Hippocampal formation (tissue), 2 donors: ENCODE measurements at places on chromosomes 12 and 14.

- no peak for DNase-seq
These were observed 345.6 kb downstream of the PAWR start for GRCh38 chr12:79344855-79345847.

- DNase-seq, result no peak
These were observed 60.4 kb upstream of the MANSC4 start for GRCh38 chr12:27840229-27840999.

DNA sequence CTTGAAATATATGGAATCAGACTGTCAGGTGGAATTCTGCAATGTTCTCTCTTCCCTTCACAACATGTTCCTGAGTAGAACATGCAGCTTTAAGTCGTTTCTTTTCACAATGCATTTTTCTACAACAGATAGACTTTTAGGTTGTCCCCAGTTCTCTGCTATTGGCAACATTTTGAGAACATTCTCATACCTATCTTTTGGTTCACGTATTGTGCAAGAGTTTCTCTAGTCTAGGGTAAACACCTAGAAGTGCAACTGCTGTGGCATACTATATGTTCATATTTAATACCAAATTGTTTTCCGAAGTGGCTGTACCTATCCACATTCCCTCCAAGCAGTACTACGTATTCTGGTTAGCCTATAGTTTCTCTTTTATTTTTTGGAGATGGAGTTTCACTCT lies 32.1 kb downstream of the PPTC7 start:
- DNase-seq, result no peak

- no peak for DNase-seq
These were observed 85.9 kb downstream of the STXBP6 start for GRCh38 chr14:24964048-24964447.

DNA sequence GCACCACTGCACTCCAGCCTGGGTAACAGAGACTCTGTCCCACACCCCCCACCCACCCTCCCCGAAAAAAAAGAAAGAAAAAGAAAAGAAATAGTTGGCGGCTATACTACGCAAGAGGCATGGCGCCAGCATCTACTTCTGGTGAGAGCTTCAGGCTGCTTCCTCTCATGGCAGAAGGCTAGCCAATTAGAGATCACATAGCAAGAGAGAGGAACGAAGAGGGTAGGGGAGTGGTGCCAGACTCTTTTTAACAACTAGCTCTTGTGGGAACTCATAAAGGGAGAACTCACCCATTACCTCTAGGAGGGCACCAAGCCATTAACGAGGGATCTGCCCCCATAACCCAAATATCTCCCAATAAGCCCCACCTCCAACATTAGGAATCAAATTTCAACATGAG lies 6.2 kb downstream of the DENND5B start:
- DNase-seq, result no peak

DNA sequence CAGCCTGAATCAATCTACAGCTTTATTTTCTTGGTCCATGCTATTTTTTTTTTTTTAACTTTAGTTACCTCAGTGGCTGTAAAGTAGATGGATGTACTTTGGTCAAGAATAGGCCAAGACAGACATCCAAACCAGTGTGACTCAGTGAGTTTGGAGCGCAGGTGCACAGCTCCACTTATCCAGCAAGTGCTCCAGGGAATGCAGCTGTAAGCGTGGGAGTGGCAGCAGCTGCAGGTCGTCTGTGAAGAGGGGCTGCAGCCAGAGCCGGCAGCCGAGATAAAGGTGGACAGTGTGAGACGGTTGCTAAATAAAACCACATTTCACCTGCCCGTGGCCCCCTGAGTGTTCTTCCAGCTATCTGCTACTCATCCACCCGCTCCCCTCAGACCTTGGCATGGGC lies 1018.7 kb downstream of the AACS start:
- no peak for DNase-seq

DNA sequence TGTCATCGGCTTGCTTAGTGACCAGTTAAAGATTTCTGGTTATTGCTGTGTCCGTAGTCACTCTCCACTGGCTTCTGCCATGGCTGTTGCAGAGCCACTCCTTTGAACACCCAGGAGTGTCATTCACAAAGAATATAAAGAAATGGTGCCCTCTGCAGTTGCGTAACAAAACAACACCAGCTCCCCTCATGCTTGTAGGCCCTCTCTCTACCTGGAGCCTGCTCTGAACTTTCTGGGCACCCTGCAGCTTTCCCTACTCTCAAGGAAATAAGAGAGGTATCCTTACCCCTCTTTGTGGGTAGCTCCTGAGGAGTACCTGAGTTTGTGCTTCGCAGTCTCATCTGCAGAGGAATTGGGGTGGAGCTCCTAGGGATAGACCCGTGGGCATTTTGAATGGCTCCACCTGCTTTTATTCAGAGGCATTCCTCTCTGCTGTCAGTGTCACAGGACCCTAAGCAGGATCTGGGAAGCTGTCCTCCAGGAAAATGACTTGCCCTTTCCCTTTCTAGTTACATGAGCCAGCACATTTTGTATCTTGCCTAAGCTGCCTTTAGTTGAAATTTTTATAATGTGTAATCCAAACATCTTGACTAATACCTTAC lies 97.2 kb upstream of the TMEM260 start:
- DNase-seq, result no peak

DNA sequence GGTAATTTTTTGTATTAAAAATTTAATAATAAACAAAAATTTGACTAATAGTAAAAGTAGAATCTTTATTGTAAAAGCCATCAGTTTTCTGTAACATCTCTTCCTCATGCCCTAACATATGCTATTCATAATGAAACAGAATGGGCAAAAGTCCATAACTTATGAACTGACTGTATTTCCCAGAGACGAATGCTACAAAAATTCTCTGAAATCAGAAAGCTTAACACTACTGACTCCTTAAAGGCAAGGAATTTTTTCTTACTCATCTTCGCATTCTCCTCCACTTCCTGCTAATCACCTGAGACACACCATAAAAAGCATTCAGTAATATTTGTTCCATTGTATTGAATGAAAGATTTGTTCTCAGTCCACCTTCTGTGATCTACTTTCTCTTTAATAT lies 17.6 kb downstream of the MON2 start:
- no peak for DNase-seq

- no peak for DNase-seq
These were observed 70.2 kb upstream of the TCL1A start for GRCh38 chr14:95784137-95784536.

- DNase-seq, result no peak
These were observed 3.1 kb upstream of the HOTAIR start for GRCh38 chr12:53977596-53978445.

GRCh38 chr14:91413547-91414474 lies 3.8 kb downstream of the CCDC88C start:
- no peak for DNase-seq

GRCh38 chr12:12693111-12693671 lies 2.8 kb downstream of the GPR19 start:
- no peak for DNase-seq

DNA sequence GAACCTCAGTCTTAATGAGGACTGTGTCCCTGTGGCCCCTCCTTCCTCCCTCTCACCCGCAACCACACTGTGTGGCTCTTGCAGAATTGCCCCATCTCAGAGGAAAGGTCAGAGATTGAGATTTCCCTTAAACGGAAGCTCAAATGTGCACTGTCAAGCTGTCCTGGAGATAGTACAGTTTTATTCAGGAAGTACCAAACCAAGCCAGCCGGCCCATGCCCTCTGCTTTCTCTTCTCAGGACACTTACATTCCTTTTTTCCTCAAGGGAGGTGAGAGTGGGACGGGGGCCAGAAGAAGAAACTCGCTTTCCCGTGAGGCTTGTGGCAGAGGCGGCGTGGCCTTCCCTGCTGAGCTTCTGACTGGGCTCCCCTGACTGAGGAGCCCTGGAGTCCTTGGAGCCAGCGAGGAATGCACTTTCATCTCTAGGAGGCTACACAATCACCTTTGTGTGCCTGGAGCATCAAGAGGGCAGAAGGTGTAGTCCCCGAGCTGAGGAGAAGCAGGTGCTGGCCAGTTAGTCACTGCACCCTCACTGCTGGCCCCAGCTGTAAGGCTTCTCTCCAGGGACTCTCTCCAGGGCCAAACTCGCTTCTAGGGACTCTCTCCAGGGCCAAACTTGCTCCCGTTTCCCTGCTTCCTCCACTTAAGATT lies 24.1 kb upstream of the ATP2A2 start:
- DNase-seq, result no peak

- DNase-seq, result no peak
These were observed 98.7 kb downstream of the PHETA1 start for GRCh38 chr12:111270239-111270638.

DNA sequence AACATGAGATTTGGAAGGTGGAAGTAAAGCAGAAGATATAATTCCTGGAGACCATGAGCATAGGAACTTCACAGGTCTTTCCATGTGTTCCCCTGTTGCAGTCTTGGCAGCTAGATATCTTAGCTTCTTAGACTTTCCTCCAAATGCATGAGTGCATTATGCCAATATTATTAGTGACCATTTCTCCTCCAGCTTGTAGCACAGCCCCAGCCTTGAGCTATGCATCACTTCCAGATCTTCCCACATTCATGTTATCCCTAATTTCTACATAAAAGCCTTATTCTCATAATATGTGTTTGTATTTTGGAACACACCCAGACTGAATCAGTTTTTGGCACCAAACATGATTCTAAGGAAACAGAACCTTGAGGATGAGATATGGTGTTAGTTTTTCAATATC lies 11.0 kb downstream of the CLEC2B start:
- no peak for DNase-seq

DNA sequence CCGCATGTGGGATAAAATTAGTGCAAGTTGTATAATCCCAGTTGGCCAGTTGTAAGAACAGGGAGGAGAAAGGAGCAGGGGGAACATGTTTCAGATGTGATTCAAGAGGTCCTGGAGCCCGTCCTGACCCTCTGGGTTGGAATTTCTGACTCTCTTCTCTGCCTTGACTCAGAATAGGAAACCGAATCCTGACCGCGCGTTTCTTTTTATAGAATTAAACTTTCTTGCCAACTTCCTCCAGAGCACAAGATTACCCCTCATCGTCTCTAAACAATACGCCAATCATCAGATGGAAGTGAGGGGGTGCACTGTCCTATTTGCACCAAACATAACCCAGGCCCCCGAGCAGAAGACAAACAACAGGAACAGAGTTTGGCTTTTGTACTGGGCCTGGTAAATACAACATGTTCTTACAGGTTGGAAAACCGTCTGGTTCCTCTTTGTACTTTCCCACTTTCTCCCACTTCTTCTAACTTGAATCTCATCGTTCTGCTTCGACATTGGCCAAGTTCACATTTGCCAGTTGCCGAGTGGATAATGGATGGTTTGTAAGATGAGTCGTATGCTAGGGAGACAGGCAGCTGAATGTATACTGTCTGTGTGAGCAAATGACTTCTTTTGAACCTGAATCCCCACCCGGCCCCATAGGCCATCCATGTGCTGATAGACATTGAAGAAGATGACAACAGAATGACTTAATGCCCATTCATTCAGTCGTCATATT lies 42.6 kb upstream of the MED13L start:
- no peak for DNase-seq

DNA sequence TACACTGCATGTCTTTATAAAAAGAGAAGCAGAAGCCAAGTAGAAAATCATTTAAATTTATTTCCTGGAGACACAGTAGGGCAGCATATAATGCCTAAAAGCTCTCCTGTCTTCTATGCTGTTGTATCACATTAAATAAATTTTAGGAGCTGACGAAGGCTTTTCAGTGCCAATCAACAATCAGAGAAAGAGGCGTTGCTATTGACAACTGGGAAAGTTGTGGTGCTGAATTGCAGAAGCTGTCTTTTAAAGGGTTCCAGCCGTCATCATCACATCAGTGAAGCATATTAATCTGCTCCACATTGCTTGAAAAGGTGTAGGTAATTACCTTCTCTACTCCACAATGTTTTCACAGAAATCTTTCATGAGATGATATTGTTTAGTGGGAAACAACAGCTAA lies 103.9 kb downstream of the FSCB start:
- no peak for DNase-seq

DNA sequence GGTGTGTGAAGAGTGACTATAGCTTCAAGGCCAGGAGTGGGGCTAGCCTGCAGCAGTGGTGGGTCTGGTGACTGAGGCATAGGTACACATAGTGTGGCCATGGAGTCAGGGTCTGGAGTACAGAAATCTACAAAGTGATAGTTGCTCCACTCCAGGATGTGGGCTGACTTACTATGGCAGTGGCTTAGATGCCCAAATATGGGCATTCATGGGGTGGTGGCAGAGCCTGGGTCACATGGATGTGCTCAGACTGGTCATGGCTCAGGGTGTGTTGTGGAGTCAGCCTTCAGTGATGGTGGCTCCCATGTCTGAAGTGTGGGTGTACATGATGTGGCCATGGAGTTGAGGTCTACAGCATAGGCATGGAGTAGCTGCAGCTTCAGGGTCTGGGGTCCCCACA lies 27.3 kb downstream of the CLEC6A start:
- DNase-seq, result no peak

- no peak for DNase-seq
These were observed 34.1 kb downstream of the SLC16A7 start for GRCh38 chr12:59629890-59630289.

DNA sequence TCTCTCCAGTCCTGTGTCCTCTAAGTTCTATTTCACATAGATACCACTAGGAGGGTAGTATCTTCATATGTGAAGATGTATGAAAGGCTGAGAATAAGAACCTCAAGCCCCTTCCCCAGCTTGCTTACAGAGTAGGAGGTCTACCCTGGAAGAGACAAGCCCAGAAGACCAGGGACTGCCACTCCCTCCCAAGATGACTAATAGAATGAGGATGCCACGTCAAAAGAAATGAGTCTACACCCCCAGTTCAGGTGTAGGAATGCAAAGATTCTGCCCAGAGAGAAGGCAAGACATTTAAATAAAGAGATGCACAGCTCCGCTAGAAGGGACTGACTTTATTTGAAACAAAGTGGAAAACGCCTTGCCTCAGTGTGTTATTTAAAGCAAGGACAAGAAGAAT lies 1006.0 kb upstream of the USP15 start:
- no peak for DNase-seq

DNA sequence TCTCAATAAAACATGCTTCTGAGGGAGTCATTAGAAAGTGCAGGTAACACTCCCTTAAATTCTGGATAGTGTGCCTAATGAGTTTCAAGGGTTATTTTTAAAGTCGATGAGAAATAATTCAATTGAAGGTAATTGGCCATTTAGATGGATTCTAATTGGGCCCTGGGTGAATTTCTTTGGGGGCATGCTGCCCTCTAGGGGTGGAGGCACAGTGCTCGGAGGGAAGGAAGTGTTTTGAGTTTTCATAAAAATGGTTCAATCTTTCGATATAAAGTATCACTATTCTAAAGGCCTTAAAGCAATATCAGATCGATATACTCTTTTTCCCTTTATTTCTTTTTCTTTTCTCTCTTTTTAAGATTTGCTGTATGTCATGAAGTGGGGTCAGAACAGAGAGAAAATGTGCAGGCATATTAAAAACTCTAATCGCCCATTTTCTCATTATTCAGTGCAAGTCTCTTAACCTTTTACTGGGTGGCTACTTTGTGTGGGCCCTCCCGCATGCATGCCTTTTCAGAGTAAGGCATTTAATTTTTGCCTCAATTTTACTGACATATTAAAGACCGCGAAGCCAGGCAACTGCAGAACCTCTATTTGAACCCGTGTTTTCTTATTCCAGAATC lies 25.5 kb downstream of the NKX2-8 start:
- peak; percentile 6 for DNase-seq

- DNase-seq, result no peak
These were observed 68.7 kb downstream of the STON2 start for GRCh38 chr14:81331229-81332021.

GRCh38 chr12:1918081-1918883 lies at the start of gene CACNA2D4:
Gene CACNA2D4, minus strand, starts transcription at chr12:1918652. Its CDS starts 179 bp downstream, at chr12:1918473.
- no peak for DNase-seq

- DNase-seq, result peak; percentile 43
These were observed 1.2 kb downstream of the YBX3 start for GRCh38 chr12:10721651-10722501.
